ENCODE measurements at places on chromosomes 3 and 15.

DNA sequence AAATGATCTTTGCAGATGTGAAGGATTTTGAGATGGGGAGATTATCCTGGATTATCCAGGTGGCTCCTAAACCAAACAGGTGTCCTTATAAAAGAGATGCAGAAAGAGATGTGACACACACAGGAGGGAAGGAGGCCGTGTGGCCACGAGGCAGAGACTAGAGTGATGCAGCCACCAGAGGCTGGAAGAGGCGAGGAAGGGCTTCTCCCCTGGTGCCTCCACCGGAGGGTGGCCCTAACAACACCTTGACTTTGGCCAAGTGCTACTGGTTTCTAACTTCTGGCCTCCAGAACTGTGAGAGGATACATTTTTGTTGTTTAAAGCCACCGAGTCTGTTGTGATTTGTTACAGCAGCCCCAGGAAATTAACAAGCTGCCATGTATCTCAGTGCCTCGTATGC, 127.1 kb downstream of the ASB7 start:
- no peak for DNase-seq

GRCh38 chr3:121660356-121661171, at the start of gene HCLS1:
Gene HCLS1 (minus strand): TSS chr3:121660903. CDS start chr3:121658347, 2,556 bp downstream.
- peak; percentile 71 for DNase-seq

DNA sequence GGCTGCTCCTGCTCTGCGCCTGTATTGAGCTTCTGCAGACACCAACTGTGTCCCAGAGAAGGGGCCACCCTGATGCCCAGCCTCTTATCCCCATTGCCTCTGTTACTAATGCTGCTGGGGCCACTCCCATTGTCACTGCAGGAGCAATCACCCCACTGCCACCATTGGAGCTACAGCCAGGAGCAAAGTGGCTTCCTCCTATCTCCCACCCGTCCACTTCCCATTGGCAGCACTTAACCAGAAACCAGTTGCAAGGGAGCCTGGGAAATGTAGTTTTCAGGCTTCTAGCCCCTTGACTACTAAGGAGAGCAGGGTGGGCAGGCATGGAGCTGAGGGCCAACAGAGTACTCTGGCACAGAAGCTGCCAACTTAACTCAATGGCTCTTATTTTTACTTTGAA, 55.9 kb upstream of the KLF13 start:
- no peak for DNase-seq

GRCh38 chr3:132981719-132982118, 56.5 kb upstream of the TMEM108 start:
- no peak for DNase-seq

- peak; percentile 27 for DNase-seq
Measured at GRCh38 chr15:31605467-31605931, 278.9 kb downstream of the KLF13 start.

GRCh38 chr3:197297476-197298340, 704 bp downstream of the DLG1 start:
- peak; percentile 86 for DNase-seq

DNA sequence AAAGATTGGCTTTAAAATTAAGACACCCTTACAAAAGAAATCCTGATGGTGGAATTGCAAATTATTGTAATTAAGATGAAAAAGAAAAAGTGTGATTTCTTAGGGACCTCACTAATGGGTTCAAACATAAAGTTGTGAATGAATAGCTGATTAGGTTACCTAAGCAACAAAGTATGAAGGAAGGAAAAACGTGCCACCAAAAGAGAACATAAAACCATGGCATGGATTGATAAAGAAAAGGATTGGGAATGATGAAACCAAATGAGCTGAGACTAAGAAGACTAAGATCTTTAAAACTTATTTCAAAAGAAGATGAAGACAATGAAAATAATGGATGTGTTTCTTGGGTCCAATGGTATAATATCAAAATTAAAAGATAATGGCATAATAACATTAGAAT, 32.2 kb upstream of the GUCA1C start:
- DNase-seq: no peak

GRCh38 chr15:69394556-69395282, 19.4 kb upstream of the KIF23 start:
- peak; percentile 88 for DNase-seq

GRCh38 chr3:32571192-32571485, 481 bp upstream of the DYNC1LI1 start:
- no peak for DNase-seq

GRCh38 chr3:134075846-134076245, 46.1 kb upstream of the SLCO2A1 start:
- no peak for DNase-seq

GRCh38 chr15:40243126-40243810, 4.4 kb downstream of the PAK6 start:
- DNase-seq: no peak

- DNase-seq: no peak
Measured at GRCh38 chr15:70463453-70463834, 299.9 kb downstream of the UACA start.

GRCh38 chr3:50341537-50341936, 901 bp upstream of the RASSF1 start:
- DNase-seq: no peak

GRCh38 chr15:88874684-88875083, 20.7 kb downstream of the HAPLN3 start:
- no peak for DNase-seq

GRCh38 chr3:30970183-30970582, 75.7 kb upstream of the GADL1 start:
- DNase-seq: no peak

GRCh38 chr3:129552287-129553050, 9.5 kb downstream of the H1-8 start:
- peak; percentile 30 for DNase-seq

- no peak for DNase-seq
Measured at GRCh38 chr15:39235084-39235795, 345.6 kb upstream of the THBS1 start.

DNA sequence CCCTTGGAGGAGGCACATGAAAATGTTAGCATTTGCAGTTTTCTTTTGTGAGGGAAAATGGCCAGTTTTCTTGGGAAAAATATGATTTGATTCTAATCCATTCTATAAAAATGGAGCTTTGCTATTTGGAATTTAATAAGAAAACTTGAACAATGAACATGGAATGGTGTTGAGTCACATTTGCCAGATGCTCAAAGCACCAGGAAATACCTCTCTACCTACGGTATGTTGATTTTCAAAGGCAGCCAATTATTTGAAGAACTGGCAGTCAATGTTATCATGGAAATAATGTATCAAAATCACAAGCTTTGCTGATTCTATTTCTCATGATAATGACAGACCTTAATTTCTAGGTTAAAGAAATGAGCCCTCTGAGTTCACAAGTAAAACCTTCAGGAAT, 14.9 kb downstream of the NME9 start:
- DNase-seq: no peak

- DNase-seq: no peak
Measured at GRCh38 chr3:148512648-148513047, 185.1 kb upstream of the AGTR1 start.

GRCh38 chr3:65107174-65107573, 419.4 kb upstream of the ADAMTS9 start:
- DNase-seq: peak; percentile 25

DNA sequence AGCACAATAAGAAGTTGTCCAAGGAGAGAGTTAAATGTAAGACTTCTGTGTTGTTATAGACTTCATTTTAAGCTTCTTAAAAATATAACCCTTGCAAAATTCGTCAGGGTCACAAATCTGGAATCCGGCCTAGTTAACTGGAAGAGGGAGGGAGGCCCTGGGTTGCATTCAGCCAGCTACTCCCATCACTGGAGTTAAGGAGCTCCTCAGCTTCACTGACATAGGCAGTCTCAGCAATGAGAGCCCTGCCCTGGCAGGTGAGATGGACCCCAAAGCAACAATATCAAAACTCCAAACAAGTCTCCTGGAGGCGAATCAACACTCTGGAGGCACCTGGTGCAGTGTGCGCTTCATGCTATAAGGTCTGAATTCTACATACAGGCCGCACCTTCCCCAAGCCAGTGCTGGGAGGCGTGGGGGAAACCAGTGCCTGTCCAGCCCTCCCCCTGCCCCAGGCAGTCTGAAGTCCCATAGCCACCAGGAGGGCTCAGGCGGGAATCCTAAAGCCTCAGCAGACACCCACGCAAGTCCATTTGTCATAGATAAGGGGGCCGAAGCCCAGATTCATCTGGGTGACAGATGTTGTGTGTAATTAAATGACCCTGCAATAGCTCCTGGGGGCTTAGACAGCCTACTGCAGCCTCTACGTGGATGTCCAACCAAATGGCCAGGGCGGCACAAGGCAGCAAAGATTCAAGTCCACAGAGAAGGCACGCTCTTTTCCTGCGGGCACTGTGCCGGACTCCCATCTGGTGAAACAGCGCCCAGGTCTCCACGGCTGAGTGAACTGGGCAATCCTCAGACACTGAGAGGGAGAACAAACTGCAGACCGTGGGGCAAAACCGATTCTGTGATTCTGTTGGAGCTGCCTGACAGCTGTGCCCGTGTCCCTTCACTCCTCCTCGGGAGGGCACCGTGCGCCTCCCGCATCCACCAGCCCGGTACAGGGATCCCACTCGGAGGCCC, 64.9 kb downstream of the ATP10A start:
- no peak for DNase-seq

DNA sequence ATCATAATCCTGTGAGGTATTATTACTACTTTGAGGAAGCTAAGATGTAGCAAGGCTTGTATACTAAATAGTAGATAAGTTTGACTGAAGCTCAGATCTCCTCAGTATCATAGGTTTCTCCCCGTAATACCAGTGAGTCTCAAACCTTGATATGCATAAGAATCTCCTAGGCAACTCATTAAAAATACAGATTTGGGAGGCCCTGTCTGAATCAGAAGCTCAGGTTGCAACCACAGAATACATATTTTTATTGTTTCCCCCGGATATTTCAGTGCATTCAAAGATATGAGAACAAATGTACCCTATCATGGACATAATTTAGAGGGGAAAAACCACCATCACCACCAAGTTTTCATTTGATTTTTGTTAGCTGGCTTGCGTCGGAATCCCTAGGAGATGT, 242.1 kb upstream of the C2CD4B start:
- DNase-seq: no peak

DNA sequence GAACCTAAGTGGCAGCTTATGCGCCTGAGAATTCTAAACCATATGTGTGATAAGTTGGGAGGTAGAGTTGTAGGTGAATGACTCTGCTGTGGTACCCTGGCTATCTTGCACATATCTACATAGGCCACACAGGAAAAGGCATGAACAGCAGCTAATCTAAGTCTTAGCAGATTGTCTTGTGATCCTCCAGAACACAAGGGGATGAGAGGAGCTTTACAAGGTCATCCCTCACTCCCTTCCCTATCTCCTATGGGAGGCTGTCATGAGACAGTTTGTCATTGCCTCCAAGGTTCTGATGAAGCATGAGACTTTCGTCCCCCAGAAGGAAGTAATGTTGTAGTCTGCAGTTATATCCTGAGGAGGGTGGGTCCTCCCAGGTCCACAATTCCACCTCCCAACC, 3.7 kb upstream of the ZNF662 start:
- DNase-seq: no peak

DNA sequence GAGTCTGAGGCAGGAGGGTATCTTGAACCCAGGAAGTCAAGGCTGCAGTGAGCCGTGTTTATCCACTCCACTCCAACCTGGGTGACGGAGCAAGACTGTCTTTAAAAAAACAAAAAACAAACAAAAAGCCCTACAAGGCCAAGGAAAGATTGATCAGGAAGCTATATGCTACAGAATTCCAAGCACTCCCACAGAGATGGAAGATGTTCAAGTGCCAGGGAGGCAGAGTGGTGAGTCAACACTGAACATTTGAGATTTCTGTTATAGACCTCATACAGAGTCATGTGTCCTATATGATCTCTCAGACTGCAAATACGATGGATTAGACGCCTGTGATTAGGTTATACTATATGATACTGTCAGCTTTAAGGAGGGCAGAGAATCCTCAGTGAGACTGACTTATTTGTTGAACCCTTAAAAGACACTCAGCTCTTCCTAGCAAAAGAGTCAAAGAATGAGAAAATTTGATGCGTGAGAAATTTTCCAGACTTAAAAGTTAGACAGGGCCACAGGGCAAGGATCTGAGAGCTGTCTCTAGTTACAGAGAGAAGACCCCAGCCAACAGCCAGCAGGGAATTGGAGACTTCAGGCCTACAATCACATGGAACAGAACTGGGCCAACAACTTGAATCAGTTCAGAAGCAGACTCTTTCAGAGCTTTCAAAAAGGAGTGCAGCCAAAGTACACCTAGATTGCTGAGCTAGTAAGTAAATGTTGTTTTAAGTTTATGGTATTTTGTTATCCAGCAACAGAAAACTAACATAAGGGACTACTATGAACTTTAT, 107.6 kb downstream of the PIK3CB start:
- DNase-seq: peak; percentile 35

DNA sequence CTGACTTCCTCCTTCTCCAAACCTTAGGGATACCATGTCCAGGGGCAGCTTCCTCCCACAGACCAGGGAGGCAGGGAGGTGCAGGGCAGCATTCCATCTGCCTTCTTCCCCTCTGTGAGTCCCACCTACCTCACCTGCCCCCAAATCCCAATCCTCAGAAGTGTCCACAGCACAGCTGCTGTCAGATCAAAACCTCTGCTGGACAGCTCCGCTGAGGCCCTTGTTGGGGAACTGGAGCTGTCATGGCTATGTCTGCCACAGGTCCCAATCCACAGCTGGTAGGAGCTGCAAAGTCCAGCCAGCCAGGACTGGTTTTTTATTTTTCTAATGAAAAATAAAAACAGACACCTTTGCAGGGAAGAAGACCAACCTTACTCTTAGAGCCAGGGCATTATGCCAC, 40.7 kb upstream of the TBC1D21 start:
- DNase-seq: no peak

DNA sequence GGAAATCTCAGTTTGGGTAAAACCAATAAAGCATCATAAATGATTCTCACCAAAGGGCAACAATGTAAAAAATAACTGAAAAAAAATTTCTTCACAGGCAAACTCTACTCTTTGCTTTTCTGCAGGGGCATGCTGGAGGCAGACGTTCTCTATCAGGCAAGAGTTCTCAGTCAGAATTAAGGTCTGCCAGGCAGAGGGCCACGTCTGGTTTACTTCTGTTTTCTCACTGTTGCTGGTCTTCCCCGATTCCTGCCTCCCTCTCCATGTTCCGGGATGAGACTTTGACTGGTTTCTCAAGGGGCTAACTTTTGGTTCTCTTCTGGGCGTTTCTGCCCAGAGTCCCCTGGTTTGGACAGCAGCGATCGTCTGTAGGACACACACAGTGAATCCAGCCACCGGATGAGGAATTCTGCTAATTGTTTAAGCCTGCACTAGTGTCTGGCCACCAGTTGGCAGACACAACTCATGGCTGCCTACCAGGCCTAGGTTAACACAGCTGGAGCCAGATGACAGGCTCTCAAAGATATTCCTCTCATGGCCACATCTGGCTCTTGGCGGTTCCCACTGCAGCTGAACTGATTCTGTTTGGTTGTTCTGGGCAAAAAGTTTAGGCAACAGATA, 273.1 kb downstream of the FOXP1 start:
- DNase-seq: peak; percentile 30

GRCh38 chr3:172892158-172892557, 141.6 kb downstream of the ECT2 start:
- no peak for DNase-seq
